ENCODE measurements at places on chromosomes 4 and X.

- no peak for DNase-seq
Measured at GRCh38 chr4:124974152-124974551, 261.6 kb upstream of the ANKRD50 start.

DNA sequence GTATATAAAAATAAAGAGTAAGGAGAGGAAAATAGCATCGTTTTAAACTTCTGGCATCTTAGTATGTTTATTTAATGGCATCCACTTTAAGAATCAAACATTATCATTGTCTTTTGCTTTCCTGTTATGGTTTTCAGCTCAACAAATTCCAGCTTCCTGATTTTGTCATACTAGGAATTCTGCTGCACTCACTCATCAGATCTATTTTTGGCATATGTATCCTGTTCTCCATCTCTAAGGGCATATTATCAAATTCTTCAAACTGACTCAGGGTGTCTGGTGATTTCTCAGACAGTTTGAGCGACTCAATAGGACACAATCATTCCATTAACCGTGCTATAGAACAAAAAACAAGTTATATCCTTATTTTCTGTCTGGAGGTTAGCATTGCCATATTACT lies 248.5 kb upstream of the DIAPH2 start:
- no peak for DNase-seq

- DNase-seq: no peak
Measured at GRCh38 chr4:96407225-96407624, 567.3 kb downstream of the PDHA2 start.

- DNase-seq: no peak
Measured at GRCh38 chr4:5757954-5758353, 47.0 kb downstream of the EVC start.

DNA sequence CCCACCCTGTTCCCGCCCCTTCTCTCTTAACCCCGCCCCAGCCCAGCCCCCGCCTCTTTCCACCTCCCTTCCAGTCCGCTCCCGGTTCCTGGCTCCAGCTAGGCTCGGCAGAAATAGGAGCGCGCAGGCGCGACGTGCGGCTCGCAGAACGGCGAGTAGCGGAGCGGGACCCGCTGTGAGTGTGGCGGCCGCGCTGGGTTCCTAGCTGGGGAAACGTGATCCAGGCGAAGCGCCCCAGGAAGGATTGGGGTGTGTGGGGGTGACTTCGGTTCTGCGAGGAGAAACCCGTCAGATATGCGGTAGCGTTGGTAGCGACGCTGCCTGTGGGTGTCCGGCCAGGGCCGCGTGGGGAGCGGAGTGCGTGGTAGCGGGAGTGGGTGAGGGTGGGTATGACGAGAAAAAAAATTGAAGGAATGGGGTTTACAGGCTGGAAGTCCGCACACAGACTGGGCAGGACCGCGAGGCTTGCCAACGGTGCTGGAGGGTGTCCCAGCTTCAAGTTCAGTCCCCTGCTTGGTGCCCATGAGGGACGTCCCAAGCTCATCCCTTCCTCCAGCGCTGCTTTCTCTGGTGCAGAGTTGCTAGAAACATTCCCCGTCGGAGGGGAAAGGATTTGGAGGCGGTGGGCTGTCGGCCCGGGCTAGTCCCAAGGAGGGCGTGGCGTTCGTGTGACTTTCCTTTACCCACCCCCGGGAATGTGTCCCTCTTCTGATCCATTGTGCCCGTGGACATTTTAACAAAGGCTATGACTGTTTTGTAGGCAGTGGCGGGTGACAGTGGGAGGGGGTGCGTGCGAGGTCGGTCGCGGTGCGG lies at the start of gene PRRG1:
Gene PRRG1 (plus strand): TSS at position 144 of the 813 bp plus-strand sequence. CDS start 56,886 bp downstream, outside the sequence.
- no peak for DNase-seq

DNA sequence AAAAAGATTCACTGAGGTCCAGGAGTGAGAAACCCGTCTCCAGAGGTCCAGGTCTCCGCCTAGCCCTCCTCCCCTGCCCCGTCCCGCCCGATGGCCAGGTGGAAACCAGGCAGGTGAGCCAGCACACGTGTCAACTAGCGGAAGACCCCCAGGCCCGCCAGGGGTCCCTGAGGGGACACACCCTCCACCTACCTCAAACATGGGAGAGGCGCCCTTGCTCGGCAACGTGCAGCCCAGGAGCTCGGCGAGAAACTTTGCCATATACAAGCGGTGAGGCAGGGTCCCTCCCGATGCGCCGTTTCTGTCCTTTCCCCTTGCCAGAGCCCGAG lies 330.0 kb downstream of the HNRNPD start:
- no peak for DNase-seq

DNA sequence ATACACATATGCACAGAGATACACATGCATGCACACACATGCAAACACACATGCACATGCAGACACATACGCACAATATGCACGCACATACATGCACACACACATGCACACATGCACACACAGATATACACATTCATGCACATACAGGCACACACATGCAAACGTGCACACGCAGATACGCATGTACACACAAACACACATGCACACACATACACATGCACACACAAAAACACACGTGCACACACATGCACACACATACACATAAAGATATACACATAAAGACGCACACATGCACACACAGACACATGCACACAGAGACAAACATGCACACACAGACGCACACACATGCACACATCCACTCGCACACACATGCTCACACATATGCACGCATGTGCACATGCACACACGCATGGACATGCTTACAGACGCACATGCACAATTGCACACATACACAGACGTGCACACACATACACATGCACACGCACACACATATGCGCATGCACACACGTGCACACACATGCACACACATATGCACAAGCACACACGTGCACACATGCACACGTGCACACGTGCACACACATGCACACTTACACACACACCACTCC lies 145.2 kb downstream of the ADRA2C start:
- no peak for DNase-seq

All from stimulated activated naive CD8-positive, alpha-beta T cell treated with anti-CD3 and anti-CD28 coated beads, Interleukin-15, amount 100 ng/mL, for 72 hours (primary cell).